ENCODE measurements at places on chromosomes 5 and 9.

GRCh38 chr9:118786877-118787276 lies 582.4 kb downstream of the BRINP1 start:
- DNase-seq: no peak

- DNase-seq: no peak
Measured at GRCh38 chr9:75170898-75171360, 82.6 kb downstream of the OSTF1 start.

DNA sequence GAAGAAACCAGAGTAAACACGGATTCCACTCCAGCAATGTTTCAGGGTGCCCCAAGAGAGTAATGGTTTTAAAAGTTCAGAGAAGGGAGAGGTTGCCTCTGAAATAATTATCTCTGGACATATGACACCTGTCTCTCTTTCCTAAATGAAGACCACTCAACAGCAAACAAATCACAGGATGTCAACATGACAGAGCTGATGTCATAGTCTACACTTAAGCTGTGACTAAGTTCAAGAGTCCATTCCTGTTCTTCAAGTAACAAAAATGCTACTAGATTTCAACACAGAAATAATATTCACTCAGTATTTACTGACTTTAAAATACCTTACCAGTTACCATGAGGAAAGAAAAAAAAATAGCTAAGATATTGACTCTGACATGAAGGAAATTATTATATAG lies 44.7 kb upstream of the SLC30A5 start:
- no peak for DNase-seq

GRCh38 chr5:59564895-59565294 lies 328.6 kb downstream of the PDE4D start:
- no peak for DNase-seq

DNA sequence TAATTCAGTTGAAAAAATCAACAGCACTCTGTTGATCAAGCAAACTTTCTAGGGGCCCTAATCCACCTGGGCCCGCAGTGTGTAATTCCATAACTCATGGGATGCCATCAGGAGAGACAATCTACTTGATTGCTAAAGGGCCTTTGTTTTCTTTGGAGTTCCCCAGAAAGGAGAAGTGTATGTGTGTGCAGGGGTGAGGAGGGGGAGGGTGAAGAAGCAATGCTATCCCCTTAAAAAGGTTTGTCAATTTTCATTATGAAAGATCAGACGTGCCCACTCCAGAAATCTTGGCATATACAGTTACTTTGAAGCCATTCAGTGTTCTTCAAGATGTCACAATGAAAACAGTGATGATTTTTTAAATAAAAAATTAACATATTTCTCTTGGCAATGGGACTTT lies 6.2 kb downstream of the PARP8 start:
- no peak for DNase-seq

GRCh38 chr9:118271936-118272335 lies 567.7 kb downstream of the TLR4 start:
- DNase-seq: no peak

DNA sequence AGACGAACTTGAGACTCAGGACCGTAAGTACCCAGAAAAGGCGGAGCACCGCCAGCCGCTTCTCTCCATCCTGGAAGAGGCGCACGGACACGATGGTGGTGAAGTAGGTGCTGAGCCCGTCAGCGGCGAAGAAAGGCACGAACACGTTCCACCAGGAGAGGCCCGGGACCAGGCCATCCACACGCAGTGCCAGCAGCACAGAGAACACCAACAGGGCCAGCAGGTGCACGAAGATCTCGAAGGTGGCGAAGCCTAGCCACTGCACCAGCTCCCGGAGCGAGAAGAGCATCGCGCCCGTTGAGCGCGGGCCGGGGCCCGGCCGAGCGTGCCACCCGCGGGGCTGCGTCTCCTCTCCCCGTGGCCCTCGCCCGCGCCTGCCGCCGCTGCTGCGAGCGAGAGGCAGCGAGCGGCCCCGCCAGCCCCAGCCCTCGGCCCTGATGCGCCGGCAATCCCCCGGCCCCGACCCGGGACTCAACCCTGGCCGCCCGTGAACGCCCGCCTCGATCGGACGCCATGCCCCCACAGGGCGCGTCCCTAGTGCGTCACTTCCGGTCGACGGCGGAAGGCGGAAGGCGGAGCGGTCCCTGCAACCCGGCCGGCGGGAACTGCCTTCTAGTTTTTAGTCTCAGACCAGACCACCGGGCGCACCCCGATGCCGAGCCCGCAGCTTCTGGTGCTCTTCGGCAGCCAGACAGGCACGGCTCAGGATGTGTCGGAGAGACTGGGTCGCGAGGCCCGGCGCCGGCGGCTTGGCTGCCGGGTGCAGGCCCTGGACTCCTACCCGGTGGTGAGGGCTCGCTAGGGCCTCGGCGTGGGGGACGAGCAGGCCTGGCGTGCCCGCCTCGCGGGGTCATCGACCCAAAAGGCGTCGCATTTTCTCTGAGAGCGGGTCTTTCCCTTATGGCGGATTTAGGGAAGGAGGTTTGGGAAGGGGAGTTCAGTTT lies at the start of the genes NDOR1 and TMEM203:
Gene NDOR1 (plus strand): TSS at position 575 of the 944 bp plus-strand sequence. CDS start 78 bp downstream, at position 653.
Gene TMEM203 (minus strand): TSS at position 523 of the 944 bp plus-strand sequence. CDS start 234 bp downstream, at position 289.
- no peak for DNase-seq

DNA sequence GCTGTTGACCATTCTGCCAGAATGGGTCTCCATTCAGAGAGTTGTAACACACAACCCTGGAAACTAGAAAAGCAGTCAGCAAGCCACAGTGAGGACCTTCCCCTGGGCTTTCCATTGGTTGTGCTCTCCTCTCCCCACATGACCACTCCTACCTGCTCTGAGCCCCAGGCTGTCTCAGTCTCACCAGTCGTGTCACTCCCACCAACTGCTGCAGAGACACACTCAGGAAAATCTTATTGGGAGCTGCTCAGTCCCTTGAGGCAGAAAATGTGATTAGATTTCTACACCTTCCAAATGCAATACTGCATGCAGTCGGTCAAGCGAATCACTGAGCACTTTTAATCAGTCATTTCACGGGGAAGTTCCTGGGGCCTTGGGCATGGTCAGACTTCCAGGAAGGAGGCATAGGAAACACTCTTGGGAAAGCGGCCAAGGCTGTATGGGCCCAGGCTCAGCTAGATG lies 284.2 kb upstream of the NMUR2 start:
- DNase-seq: no peak

- no peak for DNase-seq
Measured at GRCh38 chr5:111134087-111134486, 41.9 kb downstream of the WDR36 start.

DNA sequence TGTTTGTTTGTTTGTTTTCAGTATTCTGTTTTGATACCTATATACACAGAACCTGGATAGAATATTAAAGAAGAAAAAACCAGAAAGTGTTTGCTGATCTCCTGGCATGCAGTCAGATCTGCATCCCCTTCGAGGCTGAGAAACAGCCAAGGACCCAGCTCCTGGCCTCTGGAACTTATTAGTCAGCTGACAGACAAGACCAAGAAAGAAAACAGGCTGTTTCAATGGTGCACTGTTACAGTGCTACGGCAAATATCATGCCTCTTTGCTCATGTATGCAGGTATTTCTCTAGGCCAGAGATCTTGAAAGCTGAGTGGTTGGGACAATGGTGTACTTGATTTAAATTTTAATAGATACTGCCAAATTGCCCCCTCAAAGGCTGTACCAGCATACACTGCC lies 95.0 kb downstream of the C5orf15 start:
- DNase-seq: no peak

- DNase-seq: no peak
Measured at GRCh38 chr5:56288873-56289601, 55.9 kb upstream of the ANKRD55 start.

DNA sequence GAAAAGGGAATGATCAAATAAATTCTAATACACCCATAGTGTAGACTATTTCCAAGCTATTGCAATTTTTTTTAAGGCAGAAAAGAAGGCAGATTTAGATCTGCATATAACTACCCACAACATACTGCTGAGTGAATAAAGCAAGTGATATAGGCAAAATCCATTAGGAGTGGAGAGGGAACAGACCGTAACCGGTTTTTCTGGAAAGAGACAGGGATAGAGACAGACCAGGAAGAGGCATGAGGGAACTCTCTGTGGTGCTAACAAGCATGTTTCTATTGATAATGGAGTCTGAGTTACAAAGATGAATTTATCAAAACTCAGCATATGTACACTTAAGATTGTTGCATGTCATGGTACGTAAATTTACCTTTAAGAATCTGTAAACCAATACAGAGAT lies 14.5 kb downstream of the ZDHHC21 start:
- DNase-seq: no peak

GRCh38 chr5:149130121-149130914 lies 11.0 kb upstream of the ABLIM3 start:
- no peak for DNase-seq

- no peak for DNase-seq
Measured at GRCh38 chr5:69527128-69527770, 32.7 kb upstream of the GTF2H2C start.

DNA sequence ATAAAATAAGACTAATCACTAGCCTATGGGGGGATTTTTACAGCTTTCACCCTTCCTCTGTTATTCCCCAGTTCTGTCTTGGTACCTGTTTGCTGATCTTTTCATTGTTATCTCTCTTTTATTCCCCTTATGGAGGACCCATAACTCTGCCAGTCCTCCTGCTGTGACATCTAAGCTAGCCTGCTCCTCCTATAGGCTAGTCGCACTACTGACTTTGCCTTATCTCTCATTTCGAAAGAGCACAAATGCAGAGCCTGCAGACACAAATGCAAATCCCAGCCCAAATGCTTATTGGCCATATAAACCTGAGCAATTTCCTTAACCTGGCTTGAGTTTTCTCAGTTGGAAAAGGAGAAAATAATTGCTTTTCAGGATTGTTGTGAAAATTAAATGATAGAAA lies 59.1 kb upstream of the CAMK4 start:
- no peak for DNase-seq

DNA sequence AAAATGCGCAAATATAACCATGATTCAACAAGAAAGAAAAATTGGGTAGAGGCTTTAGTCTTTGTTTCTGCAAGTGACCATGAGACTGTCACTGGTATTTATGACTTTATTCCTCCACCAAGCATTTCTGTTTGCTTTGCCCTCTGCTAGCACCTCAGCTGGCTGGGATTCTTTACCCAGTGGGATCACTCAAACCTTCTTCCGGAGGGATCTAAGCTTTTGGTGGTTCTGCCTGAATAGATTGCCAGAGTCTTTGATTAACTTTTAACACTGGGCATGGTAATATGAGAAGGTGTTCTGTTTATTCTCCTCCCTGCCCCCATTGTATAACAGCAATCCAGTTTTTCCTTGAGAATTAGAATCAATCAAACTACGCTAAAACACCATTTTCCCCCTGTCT lies 59.1 kb upstream of the FBN2 start:
- DNase-seq: no peak

- no peak for DNase-seq
Measured at GRCh38 chr5:2960294-2960693, 208.8 kb upstream of the IRX2 start.

- DNase-seq: no peak
Measured at GRCh38 chr9:78566948-78567675, 270.2 kb downstream of the PSAT1 start.

DNA sequence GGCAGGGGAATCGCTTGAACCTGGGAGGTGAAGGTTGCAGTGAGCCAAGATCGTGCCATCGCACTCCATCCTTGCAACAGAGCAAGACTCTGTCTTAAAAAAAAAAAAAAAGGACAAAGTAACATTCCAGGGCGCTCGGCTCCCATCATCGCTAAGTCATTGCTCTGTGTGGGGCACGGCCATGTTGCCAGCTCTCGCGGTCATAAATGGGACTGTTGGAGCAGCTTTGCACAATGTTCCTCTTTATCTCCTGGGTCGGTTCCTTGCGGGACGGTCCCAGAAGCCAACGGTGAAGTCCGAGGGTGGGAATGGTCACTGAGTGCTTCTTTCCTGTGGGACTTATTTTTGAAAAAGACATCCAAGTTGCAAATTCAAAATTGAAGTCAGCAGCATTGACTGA lies 65.5 kb downstream of the HMCN2 start:
- DNase-seq: no peak

- no peak for DNase-seq
Measured at GRCh38 chr5:158264264-158264663, 405.3 kb upstream of the CLINT1 start.

- DNase-seq: no peak
Measured at GRCh38 chr5:73670731-73671130, 44.7 kb downstream of the ARHGEF28 start.

GRCh38 chr5:92514896-92515295 lies 1066.1 kb downstream of the NR2F1-AS1 start:
- no peak for DNase-seq

GRCh38 chr5:17441351-17441750 lies 56.7 kb upstream of the TAF11L2 start:
- DNase-seq: no peak

- no peak for DNase-seq
Measured at GRCh38 chr9:90970608-90971007, 169.0 kb downstream of the SYK start.

DNA sequence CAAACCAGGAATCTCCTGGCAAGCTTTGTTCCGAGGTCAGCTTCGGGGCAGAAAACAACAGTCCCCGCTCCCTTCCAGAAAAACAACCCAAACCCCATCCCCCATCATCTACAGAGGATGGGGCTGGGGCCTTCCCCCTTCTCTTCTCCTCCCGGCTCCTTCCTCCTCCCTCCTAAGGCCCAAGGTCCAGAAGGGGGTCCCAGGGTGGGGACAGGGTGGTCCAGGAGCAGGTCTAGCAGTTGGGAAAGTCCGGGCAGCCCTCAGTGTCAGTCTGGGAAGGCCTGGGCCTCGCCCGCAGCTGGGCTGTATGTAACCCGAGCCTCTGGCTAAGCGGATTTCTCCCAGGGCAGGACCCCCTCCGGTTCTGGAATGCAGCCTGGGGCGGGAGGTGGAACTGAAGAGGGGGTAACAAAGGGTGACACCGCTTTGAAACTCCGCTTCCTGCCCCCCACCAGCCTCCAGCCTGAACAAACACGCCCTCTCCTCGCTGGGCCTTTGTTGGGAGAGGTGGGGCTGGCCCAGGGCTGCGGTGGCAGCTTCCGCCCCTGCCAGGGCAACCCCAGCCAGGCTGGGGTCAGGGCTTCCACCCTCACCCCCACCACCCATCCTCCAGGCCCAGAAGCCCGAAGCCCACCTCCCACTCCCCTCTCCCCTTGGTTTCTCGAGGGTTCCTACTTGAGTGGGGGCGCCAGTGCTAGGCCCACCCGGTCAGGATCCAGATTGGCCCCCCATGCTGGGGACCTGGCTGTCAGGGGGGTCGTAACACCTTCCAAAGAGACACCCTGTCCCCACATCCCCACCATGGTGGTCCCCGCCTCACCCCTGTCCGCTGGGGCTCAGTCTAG lies 63.5 kb downstream of the C9orf50 start:
- no peak for DNase-seq

GRCh38 chr5:134506054-134507039 lies 19.1 kb upstream of the JADE2 start:
- DNase-seq: no peak

DNA sequence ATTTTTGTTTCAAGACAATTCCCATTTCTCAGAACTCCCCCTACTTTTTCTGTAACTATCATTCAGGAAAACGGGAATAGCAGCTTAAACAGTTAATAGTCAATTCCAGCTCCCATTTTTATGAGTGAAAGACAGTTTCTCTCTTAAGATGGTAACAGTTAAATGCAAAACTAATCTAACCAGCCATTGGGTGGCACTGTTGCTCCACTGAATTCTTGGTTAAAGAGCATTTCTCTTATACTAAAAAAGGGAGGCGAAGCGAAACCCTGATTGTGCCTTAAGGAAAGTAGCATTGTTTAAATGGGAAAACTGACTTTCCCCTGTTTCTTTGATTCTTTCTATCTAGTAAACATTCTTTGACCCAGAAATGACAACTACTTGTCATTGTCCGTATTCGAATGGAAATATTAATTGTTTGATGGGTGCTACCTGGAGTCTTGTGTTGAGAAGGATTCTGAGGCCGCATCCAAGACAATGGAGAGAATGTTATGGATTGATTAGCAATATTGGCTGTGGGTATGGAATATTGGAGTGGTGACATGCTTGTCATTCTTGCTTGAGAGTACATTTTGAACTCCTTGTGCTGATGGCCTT lies 507.8 kb downstream of the MAT2B start:
- DNase-seq: no peak

Data from NCI-H1417 treated with DMSO at 0.1 percent for 48 hours (cell line).